ENCODE measurements at places on chromosomes 5 and 9. TPM values are rescaled to one million over a fixed set of nuclear protein-coding genes. Genes with fewer than 3 reads are reported as not detected.

DNA sequence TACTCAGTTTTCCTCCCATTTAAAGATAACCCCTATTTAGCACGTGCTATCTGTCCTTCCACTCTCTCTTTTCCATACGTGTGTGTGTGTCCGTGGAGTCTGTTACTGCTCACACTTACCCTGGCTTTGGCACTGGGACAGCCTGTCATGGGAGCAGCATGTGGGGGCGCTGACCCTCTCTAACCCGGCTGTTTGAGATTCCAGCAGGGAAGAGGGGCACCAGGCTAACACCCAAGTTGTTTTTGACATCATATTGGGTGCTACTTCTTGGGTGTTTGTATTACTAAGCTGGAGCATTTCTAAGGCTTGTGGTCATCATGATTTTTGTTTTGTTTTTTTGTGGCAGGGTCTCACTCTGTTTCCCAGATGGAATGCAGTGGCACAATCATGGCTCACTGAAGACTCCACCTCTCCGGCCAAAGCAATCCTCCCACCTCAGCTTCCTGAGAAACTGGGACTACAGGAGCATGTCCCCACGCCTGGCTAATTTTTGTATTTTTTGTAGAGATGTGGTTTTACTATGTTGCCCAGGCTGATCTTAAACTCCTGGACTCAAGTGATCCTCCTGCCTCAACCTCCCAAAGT lies 56.9 kb upstream of the SIMC1 start:
- no peak for DNase-seq

DNA sequence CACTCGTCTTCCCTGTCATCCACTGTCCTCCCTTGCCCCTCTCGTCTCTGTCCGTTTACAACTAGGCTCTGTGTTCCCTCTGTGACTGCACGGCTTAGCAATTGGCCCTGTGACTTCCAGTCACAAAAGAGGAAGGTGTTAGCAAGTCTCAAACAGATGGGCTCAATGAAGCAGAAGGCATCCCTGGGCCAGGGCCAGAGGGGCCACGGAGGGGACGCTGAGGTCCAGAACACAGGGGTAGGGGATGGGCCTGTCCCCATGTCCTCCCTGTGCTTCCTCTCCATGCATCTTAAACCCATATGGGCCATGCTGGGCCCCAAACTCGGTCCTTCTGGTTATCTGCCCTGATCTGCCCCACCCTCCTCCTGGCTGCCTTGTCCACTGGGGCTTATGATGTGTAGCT lies at the start of gene CD72:
TSS of gene CD72 (minus strand) at position 89 of the 403 bp plus-strand sequence. CDS start 110 bp downstream, outside the sequence.
- DNase-seq = no peak

- DNase-seq = no peak
These were observed at the start of gene PCDHB16 for GRCh38 chr5:141182248-141182647. Gene PCDHB16 (plus strand): TSS chr5:141182387. CDS start chr5:141182560, 173 bp downstream.

DNA sequence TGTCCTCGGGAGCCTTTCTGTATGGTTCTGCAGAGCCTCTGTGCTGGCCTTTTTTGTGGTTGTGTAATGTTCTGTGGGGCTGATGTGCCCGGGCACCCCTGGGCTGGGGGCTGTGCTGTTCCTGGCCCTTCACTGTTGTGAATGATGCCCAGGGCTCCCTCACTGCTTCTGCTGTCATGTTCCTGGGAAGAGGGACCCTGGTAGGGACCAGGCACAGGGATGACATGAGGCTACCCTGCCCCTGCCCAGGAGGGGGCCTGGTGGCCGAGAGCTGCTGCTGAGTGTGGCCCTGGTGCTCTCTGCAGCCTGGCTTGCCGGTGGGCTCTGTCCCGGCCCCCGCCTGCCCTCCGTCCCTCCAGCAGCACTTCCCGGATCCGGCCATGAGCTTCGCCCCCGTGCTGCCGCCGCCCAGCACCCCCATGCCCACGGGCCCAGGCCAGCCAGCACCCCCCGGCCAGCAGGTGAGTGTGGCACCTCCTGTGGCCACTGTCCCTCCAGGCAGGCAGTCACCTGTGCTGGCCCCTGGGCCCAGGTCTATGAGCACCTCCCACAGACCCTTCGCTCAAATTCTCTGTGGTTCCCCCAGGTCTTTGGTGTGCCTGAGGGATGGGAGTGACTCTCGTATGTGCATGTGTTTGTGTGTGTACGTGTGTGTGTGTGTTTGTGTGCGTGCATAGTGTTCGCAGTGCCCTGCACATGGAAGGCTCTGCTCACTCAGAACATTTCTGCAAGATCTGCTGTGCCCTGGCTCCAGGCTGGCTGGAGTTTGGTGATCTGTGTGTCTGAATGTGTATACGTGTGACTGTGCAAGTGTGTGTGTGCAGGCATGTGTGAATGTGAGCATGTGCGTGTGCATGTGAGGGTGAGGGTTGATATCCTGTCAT lies 72.3 kb downstream of the WNK2 start:
- peak; percentile 76 for DNase-seq

DNA sequence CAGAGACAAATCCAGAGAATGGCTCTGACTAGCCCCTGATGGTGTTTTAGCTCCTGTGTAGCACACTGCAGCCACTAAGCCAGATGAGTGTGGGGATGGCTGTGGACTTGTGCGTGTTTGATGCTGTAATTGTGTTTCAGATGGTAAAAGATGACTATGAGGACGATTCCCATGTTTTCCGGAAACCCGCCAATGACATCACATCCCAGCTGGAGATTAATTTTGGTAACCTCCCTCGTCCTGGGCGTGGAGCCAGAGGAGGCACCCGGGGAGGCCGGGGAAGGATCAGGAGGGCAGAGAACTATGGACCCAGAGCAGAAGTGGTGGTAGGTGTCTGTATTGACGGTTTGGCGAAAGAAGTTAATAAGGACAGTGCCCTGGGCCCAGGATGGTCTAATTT lies 38.0 kb downstream of the HABP4 start:
- no peak for DNase-seq

The MARCHF3 gene
- total RNA-seq = 22.8 TPM

- no peak for DNase-seq
These were observed 6.6 kb upstream of the RNF20 start for GRCh38 chr9:101527066-101527465.

The MACIR gene
- total RNA-seq = 3.6 TPM

- no peak for DNase-seq
These were observed 131.2 kb downstream of the ATP10B start for GRCh38 chr5:160720822-160721221.

The DND1 gene
- total RNA-seq = 0.56 TPM

The PNPLA7 gene
- total RNA-seq = 3.2 TPM

- DNase-seq = no peak
These were observed 98.3 kb downstream of the PSD2 start for GRCh38 chr5:139893873-139894272.

DNA sequence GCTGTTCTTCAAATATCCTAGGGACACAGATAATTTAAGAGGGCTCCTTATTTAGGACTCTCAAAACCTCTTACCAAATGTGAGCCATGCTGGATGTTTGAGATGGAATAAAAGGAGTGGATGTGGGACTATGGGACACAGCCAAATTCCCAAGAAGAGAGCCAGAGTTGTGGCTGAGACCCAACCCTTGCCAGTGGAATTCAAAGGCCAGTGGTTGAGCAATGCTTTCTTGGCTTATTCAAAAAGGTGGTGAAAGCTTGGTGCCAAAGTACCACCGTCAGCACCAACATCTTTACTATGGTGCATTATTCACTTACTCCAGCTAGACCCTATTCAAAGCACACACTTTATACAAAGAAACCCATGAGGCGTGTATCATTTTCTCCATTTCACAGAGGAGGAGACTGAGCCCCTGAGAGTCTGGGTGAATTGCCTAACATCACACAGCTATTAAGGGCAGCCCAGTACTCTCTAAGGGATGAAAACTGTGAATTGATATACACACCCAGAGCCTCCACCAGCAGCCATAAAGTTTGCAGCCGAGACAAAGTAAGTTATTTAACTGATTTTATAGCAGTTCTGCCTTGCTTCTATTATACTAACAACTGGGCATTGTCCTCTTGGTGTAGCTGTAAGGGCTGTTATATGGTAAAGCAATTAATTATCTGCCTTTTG lies 391.7 kb downstream of the ACTL7B start:
- DNase-seq = no peak

- no peak for DNase-seq
These were observed 160.6 kb downstream of the TAF11L14 start for GRCh38 chr5:17794815-17795214.

DNA sequence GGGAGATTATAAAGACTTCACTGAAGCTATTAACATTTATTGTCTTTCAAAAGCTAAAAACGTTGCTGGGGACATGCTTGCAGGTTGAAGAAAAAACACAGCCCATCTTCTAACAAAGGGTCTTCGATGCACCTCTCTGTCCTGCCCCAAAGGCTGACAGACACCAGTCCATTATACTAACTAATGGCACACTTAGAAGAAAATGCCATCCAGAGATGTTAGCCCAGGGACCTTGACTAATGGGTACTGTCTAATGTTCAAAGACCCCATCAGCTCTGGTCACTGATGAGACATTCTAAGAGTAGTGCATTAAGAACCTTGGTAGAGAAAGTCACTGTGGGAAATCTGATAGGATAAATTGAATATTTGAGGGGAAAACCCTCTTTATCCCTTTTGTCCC lies 124.9 kb downstream of the EBF1 start:
- no peak for DNase-seq

DNA sequence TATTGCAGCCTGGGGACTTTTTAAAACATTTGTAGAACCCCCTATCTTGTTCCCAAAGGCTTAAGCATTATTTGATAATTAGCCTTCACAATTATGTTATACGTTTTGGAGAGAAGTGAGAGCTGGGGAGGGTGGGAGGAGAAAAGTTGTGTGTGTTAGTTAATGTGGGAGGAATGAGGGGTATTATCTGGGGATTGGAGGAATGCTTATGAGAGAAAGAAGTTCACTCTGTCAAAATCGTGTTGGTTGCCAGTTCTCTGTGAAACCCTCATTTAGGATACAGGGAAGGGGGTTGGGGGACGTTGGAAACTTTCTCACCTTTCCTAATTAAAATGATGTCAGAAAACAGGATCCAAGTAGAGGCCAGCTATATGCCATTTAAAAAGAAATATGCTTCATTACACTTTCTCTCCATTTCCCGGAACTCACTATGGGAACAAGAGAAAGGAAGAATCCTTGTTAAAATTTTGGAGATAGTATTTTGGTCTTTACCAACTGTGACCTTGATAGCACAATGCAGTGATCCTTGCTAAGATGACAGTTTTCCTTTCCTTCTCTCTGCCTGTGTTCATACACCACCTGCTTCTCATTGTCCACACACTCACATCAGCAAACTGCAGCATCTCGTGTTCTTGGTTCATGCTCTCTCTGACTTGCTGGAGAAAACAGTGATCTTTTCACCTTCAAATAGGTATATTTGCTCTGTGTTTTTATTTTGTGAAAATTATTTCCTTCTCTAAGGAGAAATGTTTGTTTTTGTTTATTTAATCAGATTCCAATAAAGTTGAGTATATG lies 336.7 kb upstream of the CLINT1 start:
- DNase-seq = no peak

DNA sequence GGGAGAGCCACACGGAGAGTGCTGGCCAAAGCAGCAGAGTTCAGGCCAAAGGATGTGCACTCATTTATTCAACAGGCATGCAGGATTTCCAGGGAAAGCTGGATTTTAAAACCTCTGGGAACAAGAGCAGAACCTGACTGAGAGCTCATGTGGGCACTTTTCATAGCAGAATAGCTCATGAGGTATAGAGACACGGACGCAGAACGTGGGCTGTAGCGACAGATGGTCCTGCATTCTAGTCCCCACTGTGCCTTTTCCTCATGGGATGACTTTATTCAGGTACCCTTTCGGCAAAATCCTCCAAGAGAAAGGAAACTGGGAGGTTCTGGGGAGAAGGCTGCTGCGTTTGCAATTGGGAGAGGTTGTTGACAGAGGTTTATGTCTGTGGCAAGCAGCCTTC lies 5.4 kb downstream of the IL4 start:
- peak; percentile 59 for DNase-seq

- DNase-seq = no peak
These were observed 35.6 kb upstream of the ANKRD33B start for GRCh38 chr5:10528056-10528816.

DNA sequence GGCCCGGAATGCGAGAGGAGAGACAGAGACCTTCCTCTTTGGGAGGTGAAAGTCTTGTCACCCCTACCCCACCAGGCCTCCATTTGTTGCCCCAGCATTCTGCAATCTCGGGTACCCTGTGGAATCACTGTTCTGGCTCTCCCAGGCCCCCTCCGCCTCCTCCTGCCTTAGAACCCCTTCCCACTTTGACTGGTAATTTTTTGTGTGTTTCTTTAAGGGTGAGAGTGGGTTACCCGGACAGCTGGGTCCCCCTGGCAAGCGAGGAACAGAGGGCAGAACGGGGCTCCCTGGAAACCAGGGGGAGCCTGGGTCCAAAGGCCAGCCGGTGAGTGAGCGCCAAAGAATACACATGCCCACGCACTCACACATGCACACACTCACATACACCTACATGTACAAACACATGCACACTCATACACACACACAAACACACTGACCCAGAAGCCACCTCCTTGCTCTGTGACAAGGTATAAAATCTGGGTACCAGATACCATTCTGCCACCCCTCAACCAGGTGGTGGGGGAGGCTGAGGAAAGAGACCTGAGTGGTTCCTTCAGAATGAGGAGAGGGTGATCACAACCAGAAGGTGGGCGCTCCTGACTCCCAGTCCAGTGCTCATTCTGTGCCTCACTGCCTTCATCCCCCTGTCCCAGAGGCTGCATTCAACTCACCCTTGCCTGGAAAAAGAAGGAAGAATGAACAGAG lies 30.9 kb upstream of the ORM1 start:
- peak; percentile 29 for DNase-seq

DNA sequence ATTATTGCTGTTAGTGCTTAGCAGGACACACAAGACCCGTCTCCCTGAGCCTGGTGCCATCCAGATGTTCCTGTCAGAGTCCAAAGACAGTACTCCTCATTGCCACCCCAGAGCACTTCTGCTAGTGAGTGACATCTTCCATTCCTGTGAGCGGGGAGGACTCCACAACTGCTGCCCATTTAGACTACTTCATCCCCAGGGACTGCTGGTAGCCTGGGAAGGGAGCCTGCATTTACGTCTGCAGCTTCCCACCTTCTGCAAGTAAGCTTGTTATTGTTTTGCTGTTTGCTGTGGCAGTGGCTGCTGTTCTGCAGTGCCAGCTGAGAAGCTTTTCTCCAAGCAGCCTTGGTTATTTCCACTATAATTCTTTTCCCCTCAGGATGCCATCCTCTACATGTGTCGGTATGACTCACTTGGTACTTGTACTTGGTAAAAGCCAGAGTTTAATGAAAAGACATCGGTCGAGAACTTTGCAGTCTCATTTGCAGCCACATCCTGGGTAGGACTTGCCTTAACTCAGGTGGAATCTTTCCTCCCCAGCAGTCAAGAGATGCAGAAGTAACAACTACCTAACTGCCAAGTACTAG lies 10.6 kb upstream of the MAP1B start:
- no peak for DNase-seq

GRCh38 chr5:59130431-59130830 lies 547.6 kb downstream of the RAB3C start:
- DNase-seq = no peak

The ISL1 gene
- not detected for total RNA-seq

The TUBB4B gene
- 185 TPM for total RNA-seq

The LIFR gene
- 80.4 TPM for total RNA-seq

- DNase-seq = no peak
These were observed 39.3 kb downstream of the PTCH1 start for GRCh38 chr9:95477441-95477840.

The MYOZ3 gene
- 1.3 TPM for total RNA-seq

All from posterior vena cava (tissue), 2 donors.